ENCODE measurements at places on chromosomes 4 and X.

DNA sequence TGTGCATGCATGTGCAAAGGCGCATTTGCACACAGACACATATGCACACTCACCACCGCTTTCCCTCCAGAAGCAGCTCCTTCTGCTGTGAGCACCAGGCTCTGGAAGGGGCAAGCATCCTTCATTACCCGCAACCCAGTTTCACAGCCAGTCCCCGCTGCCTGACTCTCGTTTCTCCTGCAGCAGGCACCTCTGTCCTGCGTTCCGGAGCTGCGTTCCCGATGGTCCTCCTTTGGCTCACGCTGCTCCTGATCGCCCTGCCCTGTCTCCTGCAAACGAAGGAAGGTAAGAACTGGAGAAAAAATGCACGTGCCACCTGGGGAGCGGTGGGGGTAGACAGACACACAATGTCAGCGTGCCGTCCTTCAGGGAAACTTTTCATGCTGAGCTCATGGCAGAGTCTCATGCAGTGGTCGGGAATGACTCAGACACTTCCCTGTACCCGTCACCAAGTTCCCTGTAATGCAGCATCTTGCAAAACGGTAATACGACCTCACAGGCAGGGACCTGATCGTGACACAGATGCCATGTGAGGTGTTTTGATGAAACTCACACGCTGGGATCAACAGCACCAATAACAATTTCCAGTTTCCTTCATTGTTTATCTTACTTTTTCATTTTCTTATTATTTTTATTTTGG lies 5.1 kb downstream of the IL3RA start:
- DNase-seq: no peak

- DNase-seq: peak; percentile 54
These were observed 36.4 kb downstream of the QDPR start for GRCh38 chr4:17475481-17475880.

- peak; percentile 68 for DNase-seq
These were observed 180.7 kb downstream of the PDGFC start for GRCh38 chr4:156790866-156791265.

DNA sequence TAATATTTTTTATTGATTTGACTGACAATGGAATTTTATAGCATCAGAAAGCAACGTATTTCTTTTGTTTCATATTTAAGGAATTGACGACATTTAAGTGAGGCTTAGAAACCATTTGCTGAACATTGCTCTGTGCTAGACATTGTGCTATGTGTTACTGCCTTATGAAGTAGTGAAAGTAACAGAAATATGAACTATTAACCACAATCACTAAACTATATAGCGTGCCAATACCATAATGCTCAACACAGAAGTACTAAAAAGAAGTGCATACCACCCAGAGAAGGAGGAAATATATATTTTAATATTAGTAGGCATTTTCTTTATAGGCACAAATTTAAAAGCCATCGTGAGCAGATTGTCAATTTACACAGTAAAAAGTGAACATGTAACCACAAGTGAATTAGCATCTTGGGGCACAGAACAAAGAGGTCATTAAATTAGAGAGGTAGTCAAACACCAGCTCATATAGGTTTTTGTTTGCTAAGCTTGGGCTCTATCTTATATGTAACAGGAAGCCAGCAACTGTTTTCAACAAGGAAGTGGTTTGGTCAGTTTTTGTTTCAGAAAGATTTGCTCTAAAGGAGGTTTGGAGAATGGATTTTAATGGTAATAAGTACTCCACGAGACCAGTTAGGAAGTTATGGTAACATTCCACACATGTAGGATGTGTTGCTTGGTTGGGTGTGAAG lies 270.7 kb downstream of the GRXCR1 start:
- no peak for DNase-seq

- no peak for DNase-seq
These were observed 246.3 kb downstream of the PPP3CA start for GRCh38 chr4:101101072-101101471.

GRCh38 chrX:127457161-127457560 lies 595.0 kb downstream of the ACTRT1 start:
- no peak for DNase-seq

DNA sequence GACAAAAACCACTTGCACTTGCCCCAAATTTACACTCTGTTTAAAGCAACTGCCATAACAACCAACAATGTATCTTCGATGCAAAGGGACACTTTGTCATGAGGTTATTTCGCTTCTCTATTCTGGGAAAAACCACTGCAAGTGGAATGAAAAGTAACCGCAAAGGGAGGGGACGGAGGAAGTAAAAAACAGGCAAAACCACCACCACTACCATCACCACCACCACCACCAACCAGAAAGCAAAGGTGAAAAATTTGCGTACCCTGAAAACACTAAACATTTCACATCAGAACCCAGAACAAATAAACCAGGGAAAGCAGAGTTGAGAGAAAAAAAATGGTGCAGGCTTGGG lies 1.2 kb upstream of the N4BP2 start:
- DNase-seq: no peak

DNA sequence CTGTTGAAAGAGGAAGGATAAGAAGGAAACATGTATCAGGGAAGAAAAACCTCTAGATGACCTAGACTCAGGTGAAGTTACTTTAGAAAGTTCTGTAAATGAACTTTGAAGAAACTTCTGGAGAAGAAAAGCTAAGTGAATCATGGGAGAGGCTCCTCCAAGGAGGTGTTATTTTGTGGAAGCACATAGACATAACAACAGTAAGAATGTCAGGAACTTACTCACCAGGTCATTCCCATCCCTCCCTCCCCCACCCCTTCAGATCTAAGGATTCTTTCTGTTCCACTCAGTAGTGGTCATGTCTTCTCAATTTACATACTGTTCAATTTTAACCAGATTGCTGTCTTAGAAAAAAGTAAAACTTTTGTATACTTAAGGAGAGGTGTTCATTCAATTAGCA lies 310.5 kb upstream of the DDX53 start:
- DNase-seq: no peak

GRCh38 chrX:109873983-109874382 lies 128.9 kb upstream of the TMEM164 start:
- no peak for DNase-seq

DNA sequence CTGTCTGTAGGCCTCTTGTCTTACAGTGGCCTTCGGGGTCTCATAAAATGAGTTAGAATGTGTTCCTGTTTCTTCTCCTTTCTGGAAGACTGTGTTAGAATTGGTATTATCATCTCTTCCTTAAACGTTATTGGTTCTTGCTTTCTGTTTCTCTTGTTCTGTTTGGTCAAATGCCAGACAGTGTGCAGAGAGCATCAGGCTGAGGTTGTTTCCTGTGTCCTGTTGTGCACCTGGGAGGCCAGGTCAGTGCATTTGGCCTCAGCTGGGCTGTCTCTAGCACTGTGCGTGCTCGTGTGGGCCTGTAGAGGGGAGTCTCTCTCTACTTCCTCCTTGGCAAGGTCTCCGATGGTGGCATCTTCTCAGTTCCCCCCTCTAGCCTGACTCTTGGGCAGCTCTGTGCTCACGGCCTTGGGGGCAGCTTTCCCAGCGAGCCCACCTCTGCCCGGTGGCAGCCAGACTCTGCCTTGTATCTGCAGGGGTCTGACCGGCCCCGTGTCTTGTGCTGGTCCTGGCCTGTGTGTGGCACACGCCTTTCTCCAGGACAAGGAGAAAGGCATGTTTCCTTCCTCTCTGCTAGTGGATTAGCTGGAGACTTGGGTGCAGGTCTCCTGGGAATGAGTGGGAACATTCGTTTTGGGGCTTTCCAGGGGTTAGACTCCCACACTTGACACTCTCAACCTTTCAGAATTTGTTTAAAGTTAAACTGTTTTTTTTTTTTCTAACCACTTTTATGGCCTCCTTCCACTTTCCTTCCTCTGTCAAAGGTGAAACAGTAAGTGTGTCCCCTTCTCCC lies 62.3 kb downstream of the FAM193A start:
- peak; percentile 10 for DNase-seq

DNA sequence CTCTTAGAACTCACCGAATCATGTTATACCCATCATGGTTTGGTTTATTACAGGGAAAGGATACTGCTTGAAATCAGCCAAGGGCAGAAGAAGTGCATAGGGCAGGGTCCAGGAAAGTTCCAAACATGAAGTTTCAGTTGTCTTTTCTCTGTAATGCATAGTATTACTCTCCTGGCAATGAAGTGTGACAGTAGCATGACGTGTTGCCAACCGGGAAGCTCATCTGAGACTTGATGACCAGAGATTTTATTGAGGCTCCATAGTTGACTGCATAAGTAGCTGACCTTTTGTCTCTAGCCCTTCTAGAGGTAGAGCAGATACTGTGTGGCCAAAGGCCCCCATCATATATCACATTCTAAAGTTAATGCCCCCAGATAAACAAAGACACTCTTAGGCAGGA lies 72.1 kb downstream of the BEND4 start:
- no peak for DNase-seq

GRCh38 chrX:49992853-49993252 lies 70.5 kb downstream of the CLCN5 start:
- no peak for DNase-seq

DNA sequence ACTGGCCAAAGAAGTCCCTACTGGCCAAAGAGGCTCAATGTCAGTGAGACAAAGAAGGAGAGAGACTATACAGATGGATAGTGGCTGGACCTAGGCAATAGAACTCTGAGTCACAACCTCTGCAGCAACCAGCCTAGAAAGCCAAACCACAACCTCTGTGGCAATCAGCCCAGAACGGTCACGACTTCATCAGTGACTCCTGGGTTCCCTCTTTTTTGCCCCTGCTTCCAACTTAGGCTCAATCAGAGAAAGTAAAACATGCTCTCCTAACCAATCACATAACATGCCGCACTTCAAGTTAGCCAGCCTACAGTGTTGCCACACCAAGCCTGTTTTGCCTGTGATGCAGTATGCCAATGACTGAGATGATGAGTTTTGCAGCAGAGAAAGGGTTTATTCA lies 203.4 kb downstream of the ANAPC10 start:
- peak; percentile 83 for DNase-seq

DNA sequence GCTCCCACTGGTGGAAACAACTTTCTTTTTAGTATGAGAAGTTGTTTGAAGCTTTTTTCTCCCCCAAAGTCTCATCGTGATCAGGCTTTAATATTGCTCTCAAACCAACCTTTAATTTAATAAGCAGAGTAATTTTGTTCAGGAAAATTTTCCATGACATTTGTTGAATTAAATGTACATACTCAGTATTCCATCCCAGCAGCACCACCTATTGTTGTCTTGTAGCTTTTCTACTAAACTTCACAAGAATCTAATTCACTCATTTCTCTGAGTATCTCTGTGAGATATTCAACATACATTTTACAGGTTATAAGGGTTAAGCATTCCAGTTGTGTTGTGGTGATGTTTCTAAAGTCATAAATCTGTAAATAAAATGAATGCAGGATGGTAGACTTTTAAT lies 218.3 kb upstream of the HAND2 start:
- DNase-seq: peak; percentile 25

GRCh38 chr4:114257501-114257900 lies 278.1 kb upstream of the ARSJ start:
- DNase-seq: peak; percentile 65

DNA sequence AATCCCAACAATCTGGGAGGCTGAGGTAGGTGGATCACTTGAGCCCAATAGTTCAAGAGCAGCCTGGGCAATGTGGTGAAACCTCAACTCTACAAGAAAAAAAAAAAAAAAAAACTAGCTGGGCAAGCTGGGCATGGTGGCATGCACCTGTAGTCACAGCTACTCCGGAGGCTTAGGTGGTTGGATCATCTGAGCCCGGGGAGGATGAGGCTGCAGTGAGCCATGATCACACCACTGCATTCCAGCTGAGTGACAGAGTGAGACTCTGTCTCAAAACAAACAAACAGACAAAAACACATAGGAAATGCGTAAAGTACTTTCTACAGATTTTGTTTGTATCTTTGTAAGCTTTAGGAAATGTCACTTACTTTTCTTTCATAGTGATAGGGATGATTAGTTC lies 307.2 kb upstream of the NR3C2 start:
- DNase-seq: no peak

- peak; percentile 20 for DNase-seq
These were observed 56.0 kb upstream of the RELL1 start for GRCh38 chr4:37742149-37742548.

GRCh38 chr4:86561256-86561655 lies 32.9 kb upstream of the PTPN13 start:
- DNase-seq: no peak

DNA sequence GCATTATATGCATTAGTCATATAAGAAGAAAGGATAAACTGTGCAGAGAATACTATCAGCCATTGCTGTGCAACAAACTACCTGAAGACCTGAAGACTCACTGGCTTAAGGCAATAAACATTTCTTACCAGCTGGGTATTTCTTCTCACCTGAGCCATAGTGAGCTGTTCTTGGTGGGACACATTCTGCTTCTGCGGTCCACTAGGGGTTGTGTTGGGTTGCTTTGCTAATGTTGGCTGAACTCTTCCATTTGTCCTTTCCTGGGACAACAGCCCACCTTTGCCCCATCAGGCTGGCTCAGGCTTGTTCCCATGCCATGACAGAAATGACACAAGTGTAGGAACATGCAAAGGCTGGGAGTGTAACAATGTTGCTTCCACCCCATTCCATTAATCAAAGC lies 388.6 kb downstream of the PCDH7 start:
- DNase-seq: no peak

DNA sequence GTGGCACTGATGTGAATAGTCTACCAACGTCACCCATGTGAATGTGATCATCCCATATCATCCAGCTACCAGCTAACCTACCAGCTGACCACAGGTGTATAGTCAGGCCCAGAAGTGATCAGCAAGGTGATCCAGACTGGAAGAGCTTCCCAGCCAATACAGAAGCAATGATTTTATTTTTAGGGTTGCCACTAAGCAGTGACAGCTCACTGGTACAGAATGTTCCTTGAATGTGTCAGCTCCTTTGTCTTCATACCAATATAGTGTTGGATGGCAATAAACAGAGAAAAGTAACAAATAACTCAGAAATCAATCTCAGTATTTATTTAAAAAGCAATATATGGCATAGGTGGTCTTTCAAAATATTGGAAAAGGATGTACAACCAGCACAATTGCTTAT lies 361.8 kb upstream of the CPEB2 start:
- DNase-seq: no peak

- DNase-seq: no peak
These were observed 770 bp upstream of the TIGD2 start for GRCh38 chr4:89110541-89110985.

Data from iris pigment epithelial cell (primary cell).